ENCODE measurements at places on chromosomes 5 and 9. TPM values are rescaled to one million over a fixed set of nuclear protein-coding genes. Genes with fewer than 3 reads are reported as not detected.

GRCh38 chr9:84851935-84852585, 182.5 kb downstream of the NTRK2 start:
- DNase-seq, result no peak

DNA sequence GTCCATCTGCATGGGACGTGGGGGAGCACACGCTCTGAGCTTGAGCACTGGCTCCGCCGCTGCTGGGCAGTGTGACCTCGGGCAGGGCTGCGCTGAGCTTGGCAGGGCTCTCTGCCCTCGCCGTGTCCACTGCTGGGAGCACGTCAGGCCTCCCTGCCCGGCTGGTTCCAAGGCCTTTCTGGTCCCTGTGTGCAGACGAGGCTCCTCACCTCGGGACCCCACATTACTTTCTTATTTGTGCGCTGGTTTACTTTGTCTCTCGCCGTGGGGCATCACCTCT, 43.9 kb downstream of the RXRA start:
- DNase-seq, result no peak

DNA sequence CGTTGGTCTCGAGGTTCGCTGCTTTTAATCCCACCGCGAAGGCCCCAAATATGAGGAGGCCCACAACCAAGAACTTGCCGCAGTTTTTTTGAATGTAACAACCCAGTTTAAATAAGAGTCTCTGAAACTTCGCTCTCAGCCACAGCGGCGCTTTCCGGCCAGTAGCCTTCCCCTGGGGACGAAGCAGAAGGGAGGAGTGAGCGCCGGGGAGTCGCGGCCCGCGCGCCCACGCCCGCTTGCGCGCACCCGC, 10.4 kb downstream of the PTCH1 start:
- DNase-seq, result peak; percentile 48

DNA sequence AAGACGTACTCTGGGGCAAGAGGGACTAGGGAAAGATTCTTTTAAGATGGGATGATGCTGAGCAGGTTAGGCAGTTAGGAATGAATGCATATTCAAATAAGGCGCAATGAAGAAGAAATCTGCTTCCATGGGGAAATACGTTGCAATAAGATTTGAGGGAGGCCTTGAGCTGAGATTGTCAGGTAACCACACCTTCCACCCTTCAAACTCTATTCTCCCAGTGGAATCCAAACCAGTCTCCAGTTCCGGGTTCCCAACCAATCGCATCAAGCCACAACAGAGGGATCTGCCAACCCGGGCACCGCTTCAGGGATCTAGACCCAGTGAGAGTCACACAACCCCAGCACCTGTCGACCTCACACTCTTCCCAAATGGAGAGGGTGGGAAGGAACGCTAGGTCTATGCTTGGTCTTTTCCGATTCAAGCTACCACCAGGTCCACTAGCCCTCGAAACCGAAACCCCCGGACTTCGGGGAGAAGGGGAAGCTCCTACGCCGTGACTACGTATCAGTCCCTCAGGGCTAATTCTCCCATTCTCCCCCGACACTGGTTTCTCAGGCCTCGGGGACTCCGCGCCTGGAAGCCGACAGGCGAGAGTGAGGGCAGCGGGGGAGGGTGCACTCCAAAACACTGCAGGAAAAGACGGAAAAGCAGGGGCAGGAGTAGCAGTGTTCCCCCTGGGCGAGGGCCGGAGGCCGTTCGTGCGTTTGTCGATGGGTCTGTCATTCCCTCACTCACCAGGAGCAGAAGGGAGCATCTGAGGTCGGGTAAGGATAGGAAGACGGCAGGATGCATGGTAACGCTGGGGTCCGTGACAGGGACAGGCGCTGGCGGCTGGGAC, 534 bp downstream of the ERP44 start:
- peak; percentile 79 for DNase-seq

GRCh38 chr5:159061179-159061796, 38.4 kb downstream of the EBF1 start:
- no peak for DNase-seq

CFAP77 gene
- not detected for total RNA-seq

AJM1 gene
- total RNA-seq, result 21.3 TPM

EDIL3 gene
- total RNA-seq, result 38.9 TPM

GRCh38 chr5:76196886-76197489, 113.8 kb downstream of the SV2C start:
- no peak for DNase-seq

- no peak for DNase-seq
Measured at GRCh38 chr5:136039202-136039601, 10.4 kb downstream of the TGFBI start.

- no peak for DNase-seq
Measured at GRCh38 chr5:158770506-158770905, 329.2 kb downstream of the EBF1 start.

PTGDS gene
- total RNA-seq, result 59.1 TPM

DNA sequence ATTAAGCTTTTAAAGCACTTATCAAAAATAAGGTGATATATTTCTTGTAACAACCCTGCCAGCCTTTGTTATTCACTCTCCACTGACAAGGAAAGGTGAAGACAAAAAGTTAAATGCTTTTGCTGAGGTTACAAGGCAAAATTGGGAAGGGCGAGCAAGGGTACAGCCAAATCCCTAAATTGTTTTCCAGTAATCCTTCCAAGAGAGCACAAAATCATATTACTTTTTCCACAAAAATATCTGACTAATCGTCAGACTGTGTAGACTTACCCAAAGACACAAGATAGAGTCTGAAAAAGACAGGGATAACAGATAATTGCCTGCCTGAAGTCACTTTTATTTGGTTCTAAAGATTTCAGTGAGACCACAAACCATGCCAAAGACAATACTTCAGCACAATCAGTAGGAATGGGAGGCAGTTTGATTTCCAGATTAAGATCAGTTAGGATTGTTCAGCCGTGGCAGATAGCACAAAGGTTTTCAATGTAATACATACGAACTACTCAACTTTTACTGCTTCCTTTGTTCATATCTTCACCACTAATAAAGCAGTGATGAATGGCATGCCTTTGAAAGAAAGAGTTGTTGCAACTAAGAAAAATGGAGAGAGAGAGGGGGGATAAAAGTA, 383.8 kb upstream of the TUSC1 start:
- DNase-seq, result no peak

DNA sequence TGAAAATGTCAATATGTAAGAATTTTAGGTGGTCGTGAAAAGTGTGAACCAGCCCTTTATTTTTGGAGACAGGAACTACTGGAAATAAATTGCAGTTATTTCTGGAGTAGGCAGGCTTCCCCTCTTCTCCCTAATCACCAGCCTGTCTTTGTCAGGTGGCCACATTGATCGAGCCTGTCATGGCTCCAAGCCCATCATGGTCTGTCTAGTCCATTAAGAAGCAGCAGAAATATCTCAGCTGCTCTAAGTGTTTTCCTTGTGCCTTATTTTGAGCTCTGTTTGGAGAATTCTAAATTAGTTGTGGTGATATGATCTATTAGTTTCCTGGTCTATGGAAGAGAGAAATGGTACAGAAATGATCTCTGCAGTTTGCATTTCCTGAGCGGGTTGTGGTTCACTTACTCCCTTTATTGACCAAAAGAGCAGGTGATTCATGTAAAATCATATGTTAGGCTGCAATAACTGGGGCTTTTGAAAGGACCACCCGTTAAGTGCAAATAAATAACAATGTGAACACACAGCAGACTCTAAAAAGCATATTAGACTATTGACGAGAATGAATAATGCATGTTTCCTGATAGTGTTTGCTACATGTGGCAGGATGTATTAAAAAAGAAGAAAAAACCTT, 42.3 kb downstream of the BASP1 start:
- DNase-seq, result no peak

- DNase-seq, result no peak
Measured at GRCh38 chr5:148825716-148826052, 727 bp upstream of the ADRB2 start.

DOCK8 gene
- total RNA-seq, result 18.1 TPM

DNA sequence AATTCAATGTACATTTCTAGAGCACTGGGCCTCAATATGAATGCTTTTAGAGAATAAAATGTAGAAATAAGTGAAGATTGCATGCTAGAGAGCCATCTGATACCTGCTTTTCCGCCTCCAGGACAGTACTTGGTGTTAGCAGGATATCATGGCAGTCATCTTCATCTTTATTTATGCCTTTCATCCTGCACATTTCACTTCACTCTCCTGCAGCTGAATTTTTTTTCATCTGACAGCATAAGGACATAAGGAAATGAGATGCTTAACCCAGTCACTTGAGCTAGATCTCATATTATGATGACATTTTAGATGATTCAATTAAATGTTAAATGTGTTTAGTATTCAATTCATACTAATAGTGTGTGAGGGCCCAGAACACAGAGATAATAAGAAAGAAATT, 162.6 kb downstream of the PARP8 start:
- no peak for DNase-seq

- DNase-seq, result no peak
Measured at GRCh38 chr9:22060831-22061383, 51.8 kb upstream of the CDKN2B start.

TAF11L10 gene
- not detected for total RNA-seq

GRCh38 chr5:173718469-173718868, 102.0 kb upstream of the BOD1 start:
- no peak for DNase-seq

DNA sequence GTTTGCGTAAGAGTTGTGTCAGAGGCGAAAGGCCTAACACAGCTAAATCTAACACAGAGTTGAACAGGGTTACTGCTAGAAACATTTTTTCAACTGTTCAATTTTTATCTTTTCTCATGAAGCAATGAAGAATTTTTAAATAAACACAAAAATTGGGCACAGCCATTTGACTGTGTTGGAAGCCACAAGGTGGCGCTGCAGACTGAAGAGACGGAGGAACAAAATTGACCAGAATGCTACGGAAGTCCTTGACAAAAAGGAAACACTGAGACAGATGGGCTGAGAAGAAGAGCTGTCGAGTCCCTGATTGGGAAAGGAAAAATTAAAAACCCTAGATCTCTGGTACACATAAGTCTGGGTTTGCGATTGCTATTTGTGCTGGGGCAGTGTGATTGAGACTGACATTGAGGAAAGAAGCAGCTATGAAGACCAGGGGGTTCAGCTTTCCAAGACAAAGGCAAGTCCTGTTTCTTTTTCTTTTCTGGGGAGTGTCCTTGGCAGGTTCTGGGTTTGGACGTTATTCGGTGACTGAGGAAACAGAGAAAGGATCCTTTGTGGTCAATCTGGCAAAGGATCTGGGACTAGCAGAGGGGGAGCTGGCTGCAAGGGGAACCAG, at the start of gene PCDHB9:
Gene PCDHB9 (plus strand): TSS at position 265 of the 616 bp plus-strand sequence. CDS start 158 bp downstream, at position 423.
- no peak for DNase-seq

- DNase-seq, result no peak
Measured at GRCh38 chr9:33180526-33181184, 13.5 kb upstream of the B4GALT1 start.

CD274 gene
- 2.9 TPM for total RNA-seq

DNA sequence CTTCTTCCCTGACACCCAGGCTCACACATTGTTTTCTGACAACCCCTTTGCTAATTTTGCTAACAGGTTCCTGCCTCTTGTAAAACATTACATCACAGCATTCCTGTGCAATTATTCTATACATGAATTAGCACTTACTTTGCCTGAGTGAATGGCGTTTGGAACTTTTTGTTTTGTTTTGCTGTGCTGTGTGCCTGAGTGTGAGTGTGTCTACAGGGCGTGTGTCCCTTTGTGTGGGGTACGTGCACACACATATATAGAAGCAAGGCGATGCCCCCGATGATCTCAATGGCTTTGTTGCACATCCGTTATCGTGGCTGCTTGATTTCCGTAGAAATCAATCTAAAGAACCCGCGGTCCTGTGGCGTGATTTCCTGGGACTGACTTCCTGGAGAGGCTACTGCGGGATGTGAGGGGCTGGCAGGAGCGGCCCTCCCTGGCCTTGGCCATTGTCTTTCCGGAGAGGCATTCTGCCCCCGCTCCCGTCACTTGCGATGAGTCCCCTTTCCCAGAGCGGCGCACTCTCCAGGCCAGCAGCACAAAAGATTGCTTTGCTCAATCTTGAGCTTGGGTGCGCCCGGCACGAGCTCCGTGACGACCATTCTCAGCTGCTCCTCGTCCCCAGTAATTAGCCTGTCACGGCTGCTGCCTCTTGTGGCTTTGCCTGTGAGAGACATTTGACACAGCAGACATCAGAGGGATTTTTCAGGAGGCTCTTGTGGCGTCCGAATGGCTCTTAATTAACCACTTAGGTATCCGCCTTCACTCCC, 398.1 kb upstream of the IRX1 start:
- no peak for DNase-seq

All from transverse colon (tissue), 4 donors.